Activated T-helper 1 cell treated with anti-CD3 and anti-CD28 coated beads, Interleukin-2, amount 50 U/mL, for 16 hours (primary cell): ENCODE measurements at places on chromosomes 13 and 19.

DNA sequence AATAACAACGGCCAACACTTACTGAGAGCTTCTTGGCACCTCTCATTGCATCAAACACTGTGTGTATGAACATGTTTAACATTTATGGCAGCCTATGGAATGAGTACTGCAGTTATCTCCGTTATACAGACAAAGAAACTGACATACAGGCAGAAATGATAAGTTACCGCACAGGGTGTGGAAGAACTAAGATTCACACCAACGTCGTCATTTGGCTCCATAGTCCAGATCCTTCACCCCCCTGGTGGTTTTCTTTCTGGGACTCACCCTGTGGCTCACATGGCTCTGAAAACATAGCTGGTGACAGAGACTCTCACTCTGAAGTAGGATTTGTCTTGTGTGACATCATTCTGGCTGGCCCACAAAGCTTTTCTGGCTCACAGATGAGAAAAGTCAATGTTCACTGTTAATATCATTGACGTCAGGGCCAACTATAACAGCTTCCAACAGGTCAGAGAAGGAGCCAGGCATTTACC lies 230.1 kb downstream of the DLEU7 start:
- no peak for DNase-seq

DNA sequence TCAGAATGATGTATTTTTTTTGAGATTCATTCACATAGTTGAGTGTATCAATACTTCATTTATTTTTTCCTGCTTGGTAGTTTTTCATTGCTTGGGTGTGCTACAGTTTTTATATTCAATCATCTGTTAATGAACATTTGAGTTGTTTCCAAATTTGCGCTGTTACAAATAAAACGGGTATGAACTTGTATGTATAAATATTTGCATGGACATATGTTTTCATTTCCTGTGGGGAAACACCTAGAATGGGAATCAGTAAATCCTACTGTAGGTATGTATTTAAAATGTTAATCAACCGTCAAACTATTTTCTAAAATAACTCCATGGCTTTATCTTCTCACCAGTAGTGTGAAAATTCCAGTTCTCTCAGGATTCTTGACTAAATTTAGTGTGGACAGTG lies 826.3 kb downstream of the EFNB2 start:
- DNase-seq = no peak

GRCh38 chr19:35236638-35237400 lies 8.3 kb upstream of the FAM187B start:
- DNase-seq = no peak

DNA sequence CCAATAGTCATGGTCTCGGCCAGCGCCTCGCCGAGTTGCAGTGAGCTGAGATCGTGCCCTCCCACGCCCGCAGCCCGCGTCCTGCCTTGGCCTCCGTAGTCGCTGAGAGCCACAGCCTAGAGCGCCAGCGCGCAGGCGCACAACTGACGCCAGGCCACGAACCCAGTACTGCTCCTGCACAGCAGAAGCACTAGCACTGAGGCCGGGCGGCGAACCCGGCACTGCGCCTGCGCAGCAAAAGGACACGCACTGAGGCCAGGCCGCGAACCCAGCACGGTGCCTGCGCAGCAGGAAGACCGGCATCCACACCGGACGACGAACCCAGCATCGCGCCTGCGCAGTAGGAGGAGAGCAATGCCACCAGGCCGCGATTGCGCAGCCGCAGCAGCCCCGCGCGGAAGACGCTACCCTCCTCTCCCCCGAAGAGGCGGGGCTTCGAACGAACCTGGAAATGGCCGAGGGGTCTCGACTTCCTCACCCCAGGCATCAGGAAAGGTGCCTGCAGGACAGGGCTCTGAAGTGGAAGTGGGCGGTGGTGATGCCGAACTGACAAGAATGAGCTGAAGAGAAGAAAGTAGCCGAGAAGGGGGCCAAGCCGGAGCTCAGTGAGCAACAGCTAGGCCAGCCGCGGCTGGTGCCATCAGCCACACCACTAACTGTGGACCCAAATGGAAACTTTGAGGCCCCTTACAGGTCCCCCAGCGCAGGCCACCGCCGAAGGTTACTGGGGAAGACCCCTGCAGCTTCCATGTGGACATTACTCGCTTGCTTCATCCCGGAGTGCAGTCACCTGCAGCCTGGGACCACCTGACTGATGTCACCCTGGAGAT lies 7.5 kb downstream of the F10 start:
- no peak for DNase-seq

- DNase-seq = no peak
Observed at GRCh38 chr19:5136073-5136855, 167.4 kb downstream of the KDM4B start.

DNA sequence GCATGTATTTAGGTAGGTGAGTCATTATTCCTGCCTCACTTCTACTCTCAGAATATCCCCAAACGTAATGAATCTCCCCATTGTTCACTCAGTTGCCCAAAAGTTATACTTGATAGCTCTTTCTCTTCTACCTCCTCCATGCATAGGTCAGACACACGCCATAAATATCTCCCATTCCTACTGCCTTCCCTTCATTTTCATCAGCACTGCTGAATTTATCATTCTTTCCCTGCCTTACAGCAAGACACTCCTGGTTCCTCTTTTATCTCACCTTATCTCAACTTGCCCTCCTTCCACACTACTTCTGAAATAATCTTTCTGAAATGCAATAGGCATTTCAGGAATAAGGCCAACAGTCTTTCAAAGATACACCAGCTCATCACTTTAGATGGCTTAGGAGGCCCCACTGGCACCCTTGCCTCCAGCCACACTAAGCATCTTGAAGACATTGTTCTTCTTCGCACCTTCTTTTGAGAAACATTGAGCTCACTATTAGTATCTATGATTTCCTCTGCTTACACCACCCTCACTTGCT lies 333.9 kb downstream of the MYO16 start:
- DNase-seq = no peak

DNA sequence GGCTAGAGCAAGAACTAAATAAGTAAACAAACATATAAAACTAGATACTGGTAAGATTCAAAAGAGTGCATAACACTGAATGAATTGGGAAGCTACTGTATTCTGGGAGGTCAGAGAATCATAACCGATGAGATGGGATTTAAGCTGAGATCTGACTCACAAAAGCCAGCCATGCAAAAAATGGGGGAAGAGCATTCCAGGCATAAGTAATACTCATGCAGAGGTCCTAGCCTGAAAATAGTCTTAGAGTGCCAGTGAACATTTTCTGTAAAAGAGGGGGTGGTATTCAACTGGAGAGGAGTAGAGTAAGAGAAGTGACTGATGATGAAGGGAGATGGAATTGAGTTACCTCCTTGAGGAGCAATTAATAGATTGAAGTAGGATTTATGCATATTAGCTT lies 872.0 kb upstream of the GPC6 start:
- no peak for DNase-seq

GRCh38 chr13:86922936-86923335 lies 748.2 kb upstream of the SLITRK5 start:
- no peak for DNase-seq

DNA sequence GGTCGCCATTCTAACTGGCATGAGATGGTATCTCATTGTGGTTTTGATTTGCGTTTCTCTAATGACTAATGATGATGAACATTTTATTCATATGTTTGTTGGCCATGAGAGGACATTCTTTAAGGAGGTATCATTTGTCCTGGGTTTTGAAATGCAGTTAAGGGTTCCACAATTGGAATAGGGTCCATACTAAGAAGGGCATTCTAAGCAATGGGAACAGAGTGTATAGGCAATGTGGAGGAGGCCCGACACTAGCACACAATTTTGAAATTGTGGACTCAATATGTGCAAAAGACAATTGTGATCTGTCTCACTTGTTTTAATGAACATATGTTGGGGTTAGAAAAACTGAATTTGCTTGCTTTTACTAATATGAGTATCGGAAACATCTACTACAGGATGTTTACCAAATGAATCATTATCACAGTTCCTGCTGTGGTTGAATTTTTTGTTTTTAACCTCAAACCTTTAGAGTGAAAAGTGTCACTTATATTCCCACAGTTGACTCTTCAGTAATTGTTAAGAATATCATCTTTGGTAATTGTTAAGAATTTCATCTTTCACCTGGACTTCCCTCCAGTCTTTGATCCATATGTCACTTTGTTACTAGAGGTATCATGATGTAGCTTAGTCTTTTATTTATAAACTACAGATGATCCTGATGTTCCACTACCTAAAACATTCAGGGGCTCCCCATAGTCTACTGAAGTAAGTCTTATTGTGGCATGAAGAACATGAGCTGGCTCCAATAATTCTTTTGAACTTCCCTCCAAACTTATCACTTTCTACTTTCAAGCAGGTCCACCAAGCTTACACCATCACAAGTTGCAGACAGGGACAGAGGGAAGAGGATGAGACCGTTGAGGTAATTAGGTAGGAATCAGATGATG lies 109.7 kb upstream of the KLF12 start:
- no peak for DNase-seq

- DNase-seq = no peak
Observed at GRCh38 chr13:48831248-48831647, 144.5 kb upstream of the FNDC3A start.

- DNase-seq = no peak
Observed at GRCh38 chr19:34165295-34165738, 7.0 kb upstream of the LSM14A start.

DNA sequence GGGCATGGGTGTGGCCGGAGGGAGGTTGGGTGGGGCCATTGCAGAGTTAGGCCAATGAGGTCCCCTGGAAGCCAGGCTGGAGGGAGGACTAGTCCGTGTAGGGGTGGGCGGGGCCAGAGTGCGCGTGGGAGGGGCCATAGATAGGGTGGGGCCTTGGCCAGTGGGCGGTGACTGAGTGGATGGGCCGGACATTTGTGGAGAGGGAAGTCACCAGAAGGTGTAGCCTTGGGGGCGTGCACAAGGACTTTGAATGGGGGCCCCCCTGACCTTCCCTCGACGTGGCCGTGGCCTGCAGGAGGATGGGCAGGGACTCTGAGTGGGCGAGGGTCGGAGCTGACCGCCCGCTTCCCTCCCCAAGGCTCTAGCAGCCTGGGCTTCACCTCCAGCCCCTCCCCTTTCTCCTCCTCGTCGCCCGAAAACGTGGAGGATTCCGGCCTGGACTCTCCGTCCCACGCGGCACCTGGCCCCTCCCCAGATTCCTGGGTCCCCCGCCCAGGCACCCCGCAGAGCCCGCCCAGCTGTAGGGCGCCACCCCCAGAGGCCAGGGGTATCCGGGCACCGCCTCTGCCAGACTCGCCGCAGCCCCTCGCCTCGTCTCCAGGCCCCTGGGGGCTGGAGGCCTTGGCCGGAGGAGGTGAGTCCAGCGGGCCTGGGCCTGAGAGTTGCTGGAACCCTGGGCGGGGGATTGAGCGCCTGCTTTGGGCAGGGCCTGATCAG lies 16.5 kb upstream of the B3GNT3 start:
- DNase-seq = no peak

DNA sequence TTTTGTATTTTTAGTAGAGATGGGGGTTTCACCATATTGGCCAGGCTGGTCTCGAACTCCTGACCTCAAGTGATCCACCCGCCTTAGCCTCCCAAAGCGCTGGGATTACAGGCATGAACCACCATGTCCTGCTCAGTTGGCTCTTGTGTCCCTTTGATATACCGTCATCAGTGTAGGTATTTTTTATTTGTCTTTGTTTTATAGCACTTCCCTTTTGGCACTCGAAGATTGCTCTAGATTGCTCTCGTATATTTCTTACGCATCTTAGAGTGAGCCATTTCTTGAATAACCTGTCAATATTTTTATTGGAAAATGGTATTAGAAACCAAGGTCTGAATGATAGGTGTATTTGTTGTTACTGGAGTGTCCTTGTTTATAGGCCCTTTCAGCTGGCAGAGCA lies 9.4 kb downstream of the SETDB2 start:
- no peak for DNase-seq

GRCh38 chr13:40476175-40476958 lies 190.1 kb downstream of the FOXO1 start:
- no peak for DNase-seq

DNA sequence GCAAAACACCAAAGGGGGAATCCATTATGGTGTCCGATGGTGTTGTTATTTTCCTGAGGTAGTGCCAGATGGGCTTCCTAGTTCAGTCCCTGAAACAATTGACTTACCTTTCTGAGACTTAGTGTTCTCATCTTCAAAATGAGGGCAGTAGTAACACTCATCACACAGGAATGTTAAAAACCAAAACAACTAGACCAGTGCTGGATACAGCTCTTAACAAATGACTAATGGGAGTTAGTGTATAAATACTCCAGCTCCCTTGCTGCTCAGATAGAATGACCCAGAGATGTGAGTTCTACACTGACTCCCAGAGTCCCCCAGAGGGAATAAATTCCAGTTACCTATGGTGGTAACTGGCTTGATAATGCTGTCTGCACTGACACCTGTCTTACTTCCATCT lies 49.9 kb downstream of the MBD3L2B start:
- no peak for DNase-seq

DNA sequence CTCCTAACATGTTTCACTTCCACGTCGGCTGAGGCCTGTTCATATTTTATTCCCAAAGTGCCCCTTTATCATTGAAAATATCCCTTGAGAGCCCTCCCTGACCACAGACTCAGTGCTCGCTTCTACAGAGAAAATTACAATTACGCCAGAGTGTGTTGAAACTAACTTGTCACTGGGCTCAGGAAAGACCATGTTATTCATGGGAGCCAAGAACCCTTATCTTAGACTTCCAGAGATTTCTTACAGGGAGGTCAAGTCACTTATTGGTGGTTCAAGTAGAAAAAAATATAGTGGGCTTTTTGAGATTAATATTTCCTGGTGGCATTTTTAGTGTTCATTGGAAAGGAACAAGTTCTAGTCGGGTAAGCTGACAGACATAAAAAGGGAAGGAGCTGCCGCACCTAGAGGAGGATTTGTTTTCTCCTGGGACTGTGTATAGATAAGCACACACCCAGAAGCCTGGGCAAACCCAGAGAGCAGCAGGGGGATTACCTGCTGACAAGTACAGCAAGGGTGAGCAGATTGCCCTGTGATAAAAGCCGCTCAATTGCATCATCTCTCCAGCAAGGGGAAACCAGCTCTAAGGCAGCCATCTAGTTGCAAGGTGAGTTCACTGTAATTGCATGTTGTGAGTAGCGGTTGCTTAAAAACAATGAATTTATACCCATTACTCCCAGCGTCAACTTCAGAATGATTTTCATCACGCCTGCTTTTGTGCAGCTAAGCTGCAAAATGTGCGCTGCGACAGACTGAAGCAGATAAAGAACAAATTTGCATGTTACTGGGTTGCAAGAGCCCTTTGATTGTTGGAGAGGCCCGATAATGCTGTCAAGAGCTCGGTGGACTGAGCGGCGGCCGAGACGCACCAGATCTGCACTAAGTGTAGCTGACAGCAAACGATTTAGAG lies 46.2 kb downstream of the DCT start:
- no peak for DNase-seq
